ENCODE measurements at places on chromosomes 5 and 9. TPM values are rescaled to one million over a fixed set of nuclear protein-coding genes. Genes with fewer than 3 reads are reported as not detected.

Gene GPX8
- total RNA-seq, result 40.2 TPM

DNA sequence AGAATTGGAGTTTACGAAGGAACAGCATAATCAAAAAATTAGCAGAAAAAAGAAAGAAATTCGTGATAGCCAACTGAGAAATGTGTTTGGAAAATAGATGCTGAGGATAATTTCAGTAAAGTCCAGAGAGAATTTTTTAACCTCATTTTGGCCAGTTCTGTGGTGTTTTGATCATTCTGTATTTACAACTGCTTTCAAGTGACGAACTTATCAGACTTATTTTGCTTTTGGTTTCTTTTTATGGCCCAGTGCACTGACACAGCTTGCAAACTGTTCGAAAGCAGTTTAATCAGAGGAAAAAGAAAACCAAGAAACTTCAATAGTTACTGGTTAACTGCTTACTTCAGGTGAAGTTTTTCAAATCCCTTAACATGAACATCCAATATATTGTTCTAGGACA is 1.9 kb downstream of the SDHA start:
- DNase-seq, result no peak

Gene AQP3
- 9.9 TPM for total RNA-seq

DNA sequence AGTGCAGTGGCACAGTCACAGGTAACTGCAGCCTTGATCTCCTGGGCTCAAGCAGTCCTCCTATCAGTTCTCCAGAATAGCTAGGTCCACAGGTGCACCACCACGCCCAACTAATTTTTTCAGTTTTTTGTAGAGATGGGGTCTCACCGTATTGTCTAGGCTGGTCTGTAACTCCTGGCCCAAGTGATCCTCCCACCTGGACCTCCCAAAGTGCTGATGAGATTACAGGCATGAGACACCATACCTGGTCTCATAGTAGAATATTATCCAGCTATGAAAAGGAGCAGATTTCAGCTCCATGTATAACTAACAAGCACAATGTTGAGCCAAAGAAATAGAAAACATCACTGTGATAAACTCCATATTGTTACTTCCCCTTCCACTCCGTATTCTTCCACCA is 69.8 kb downstream of the FAM78A start:
- no peak for DNase-seq

- DNase-seq, result no peak
These were observed 458.6 kb downstream of the ZSWIM6 start for GRCh38 chr5:61790678-61791077.

DNA sequence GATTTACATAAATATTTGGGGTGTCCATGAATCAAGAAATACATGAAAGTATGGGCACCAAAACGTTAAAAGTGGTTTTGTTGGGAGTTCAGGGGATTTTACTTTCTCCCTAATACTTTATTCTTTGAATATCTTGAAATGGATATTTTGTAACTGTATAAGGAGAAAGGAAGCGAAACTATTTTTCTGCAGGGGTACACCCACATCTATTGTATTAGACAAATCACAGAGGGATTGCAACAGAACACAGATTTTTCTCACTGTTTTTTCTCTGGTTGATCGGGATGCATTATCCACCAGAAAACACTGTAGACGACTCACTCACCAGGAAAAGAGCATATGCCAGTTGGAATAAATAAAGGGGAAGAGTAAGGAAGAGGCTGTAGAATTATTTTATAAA is 1.2 kb upstream of the RABGAP1 start:
- DNase-seq, result no peak

Gene ORM2
- not detected for total RNA-seq

GRCh38 chr9:69120380-69121154 is 53.5 kb upstream of the TJP2 start:
- DNase-seq, result peak; percentile 96

Gene STING1
- 27.4 TPM for total RNA-seq

DNA sequence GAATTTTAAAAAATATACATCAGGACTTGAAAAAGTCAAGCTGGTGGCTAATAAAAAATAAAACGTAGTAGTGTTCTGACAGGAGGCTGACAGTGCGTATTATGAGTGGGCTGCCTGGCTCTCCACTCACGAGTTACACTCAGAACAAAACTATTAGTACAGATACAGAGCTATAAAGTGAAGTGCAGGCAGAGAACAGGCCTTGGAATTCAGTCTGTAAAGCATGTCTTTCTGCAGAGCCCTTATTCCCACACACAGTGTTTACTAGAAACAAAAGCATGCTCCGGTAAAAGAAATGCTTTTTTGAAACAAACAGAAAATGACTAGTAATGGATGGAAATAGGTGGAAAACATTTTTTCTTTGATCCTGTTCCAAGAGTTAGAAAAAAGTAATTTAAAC is 334.7 kb downstream of the DIRAS2 start:
- DNase-seq, result no peak

DNA sequence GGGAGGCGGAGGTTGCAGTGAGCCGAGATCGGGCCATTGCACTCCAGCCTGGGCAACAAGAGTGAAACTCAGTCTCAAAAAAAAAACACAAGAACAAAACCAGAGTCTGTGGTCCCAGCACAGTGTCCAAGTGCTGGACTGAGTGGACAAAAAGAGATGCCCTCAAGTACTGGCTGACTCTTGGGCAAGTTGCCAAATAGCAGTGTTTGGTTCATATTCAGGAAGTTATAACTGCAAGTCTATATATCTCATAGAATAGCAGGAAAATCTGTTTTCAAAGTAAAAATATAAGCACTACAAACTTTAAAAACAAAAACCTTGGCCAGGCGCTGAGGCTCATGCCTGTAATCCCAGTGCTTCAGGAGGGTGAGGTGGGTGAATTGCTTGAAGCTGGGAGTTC is 7.3 kb downstream of the HABP4 start:
- no peak for DNase-seq

Gene ANXA2R
- total RNA-seq, result 6.3 TPM

DNA sequence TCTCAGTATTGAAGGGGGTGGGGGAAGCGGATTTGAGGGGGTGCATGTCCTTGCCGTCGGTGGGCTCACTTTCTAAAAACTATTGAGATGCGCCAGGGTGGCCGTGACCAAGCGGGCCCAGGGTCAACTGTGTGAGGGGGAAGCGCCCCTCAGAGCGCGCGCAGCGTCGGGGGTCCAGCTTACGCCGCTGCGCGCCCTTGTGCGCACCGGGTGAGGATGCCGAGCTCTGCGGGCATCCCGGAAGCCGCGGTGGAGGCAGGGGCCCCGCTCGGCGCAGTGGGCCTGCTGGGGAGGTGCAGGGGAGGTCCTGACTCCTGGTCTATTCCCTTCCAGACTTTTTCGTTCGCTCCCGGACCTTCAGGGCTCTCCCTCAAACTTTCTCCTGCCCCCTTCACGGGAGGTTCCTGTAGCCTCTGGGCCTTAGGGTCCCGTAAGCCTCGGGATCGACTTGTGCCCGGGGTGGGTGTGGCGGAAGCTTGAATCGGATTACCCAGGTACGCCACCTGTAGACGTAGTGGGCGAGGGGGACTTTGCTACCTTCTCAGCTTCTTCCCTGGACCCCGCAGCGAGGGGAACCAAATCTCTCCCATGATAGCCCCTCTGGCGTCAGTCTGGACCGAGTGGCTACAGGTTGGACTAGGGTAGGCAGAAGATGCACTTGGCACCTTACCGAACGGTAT is 2.5 kb upstream of the PRDM6 start:
- no peak for DNase-seq

DNA sequence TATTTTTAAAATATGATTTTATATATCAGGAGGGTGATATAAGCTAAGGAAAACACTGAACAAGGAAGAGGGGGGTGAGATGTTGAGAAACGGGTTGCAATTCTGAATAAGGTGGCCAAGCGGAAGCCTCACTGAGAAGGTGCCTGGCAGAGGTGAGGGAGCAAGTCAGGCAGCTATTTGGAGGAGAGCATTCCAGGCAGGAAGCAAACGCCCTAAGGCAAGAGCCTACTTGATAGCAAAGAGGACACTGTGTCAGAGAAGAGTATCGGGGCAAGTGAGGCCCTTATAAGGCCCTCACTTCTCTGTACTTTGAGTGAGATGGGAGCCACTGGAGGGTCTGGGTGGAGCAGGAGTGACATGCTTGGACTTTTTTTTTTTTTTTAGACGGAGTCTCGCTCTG is 8.0 kb upstream of the CTNNA1 start:
- peak; percentile 43 for DNase-seq
